K562 (cell line): ENCODE measurements at places on chromosomes 2 and 18. TPM values are rescaled to one million over a fixed set of nuclear protein-coding genes. Genes with fewer than 3 reads are reported as not detected.

TMEM247 gene
- total RNA-seq: 4.7 and 4.9 TPM in 2 replicates

ADAM23 gene
- 0.02 and 0.16 TPM in 2 replicates for total RNA-seq

KCNJ3 gene
- total RNA-seq: not detected in 2 replicates

KCNS3 gene
- total RNA-seq: 0.25 and 0.75 TPM in 2 replicates
